ENCODE measurements at places on chromosomes 7 and 10.

GRCh38 chr7:108247614-108248013 is 117.5 kb upstream of the LAMB4 start:
- DNase-seq: peak; percentile 21

- DNase-seq: no peak
Observed at GRCh38 chr7:132078891-132079735, 497.2 kb downstream of the PLXNA4 start.

DNA sequence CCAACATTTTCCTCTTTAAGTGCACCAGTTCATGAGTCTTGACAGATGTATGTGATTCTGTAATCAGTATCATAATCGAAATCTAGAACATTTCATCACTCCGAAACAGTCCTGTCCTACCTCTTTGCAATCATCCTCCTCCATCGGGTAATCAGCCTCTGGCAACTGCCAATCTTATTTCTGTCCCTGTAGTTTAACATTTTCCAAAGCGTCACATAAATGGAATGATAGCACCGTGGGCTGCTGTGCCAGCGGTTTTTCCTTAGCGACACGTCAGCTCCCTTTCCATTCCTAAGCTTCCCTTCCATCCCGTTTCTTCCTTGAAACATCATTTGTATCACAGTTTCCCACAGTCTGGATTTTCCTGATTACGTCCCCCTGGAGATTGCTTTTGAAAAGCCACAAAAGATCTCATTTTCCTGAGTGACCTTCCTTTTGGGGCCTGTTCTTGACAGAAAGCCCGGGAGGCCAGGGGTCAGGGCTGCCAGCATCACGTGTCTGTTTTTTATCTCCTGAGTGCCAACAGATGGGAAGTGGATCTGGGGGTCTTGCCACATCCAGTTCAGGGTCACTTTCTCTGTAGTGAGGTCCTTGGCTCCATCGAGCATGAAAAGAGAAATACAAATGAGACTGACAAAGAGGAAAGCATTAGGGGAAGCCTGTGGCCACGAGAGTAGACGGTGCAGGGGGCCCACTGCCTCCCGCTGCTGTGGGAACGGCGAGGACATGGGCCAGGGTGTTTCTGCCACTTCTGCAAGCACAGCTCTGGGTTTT is 31.6 kb downstream of the TMEM120A start:
- no peak for DNase-seq

GRCh38 chr7:42152329-42153205 is 84.4 kb downstream of the GLI3 start:
- no peak for DNase-seq

- DNase-seq: no peak
Observed at GRCh38 chr7:129675521-129675920, 64.0 kb downstream of the NRF1 start.

DNA sequence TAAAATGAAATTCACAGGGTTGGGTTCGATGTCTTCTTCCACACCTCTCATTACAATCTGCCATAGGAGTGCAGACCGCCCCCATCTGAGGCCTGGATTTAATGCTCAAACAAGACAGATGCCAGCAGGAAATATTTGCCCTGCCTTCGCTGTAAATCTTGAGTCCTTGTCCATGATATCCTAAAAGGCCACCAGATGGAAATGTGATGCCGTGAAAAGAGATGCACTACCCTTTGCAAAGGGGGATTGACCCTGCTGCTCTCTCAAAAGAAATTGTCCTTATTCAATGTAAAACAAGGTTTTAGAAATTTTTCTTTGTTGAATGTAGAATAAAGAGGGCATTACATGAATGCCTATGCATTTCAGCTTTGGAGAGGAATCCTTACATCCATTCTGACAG is 37.5 kb downstream of the AGAP4 start:
- no peak for DNase-seq

DNA sequence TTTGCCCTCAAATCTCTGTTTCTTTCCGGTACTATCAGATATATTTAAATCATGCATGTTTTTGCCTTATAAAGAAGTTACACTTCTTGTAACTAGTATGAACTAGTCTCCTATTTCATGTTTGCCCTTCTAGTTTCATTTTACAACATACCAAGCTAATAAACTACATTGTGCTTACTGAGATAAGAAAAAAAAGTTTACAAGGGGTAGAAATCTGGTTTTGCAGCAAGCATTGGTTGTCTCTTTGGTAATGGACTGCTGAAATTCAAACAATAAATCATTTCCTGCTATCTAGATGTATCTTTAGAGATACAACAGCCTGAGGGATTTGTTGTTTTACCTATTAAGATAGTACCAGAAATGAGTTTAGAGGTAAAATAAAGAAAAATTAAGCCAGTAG is 18.8 kb downstream of the PTTG1IP2 start:
- no peak for DNase-seq
